Ureter (tissue), 1 donor: ENCODE measurements at places on chromosomes 2 and 18. TPM values are rescaled to one million over a fixed set of nuclear protein-coding genes. Genes with fewer than 3 reads are reported as not detected.

DNA sequence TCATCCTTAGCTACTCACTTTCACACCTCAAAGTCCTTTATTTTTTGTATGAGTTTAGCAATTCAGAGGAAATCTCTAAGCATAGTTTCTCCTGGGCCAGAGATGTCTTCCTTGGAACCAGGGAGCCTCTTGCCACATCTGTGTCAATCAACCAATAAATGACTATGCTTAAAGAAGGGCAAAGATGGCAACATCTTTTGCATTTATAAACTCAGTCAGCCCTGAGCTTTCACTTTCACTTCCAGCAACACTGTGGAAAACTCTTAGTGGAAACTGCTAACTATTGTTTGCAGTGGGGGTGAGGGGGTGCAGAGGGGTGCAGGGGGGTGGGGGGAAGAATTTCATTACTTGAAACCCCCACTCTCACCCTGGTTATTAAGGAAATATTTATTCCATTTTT lies 3.4 kb downstream of the ACVR1C start:
- DNase-seq, result no peak

DNA sequence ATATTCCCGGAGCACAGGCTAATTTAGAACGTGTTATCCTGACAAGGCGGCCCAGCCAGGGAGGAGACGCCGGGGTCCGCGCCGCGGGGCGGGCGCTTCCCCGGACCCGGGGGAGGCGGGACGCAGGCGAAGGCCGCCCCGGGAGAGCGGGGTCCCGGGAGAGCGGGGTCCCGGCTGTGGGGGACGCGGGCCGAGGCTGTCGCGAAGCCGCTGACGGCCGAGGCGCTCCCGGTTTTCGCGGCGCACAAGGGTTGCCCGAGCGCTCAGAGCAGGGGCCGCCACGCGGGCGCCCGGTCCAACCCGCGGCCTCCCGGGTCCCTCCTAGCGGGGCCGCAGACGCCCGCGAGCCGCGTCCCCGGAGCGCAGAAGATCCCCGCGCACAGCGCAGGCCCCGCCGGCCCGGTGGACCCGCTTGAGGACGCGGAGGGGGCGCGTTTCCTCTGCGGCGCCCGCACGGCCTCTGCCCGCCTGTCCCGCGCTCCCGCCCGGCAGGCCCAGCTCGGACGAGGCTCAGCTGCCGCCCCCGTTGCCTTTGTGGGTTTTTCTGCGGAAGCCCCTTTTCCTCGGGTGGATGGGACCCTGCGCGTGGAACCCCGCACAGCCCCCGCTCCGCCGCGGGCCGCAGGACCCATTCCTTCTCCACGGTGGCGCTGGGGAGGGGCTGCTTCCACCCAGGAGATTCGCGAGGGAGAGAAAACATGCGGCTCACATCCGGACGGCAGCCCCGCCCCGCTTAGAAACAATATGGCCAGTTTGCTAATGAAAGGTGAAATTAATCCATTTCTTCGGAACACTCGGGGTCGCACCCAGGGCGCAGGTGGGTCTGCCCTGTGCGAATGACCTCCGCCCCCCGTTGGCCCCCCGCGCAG lies 9.6 kb upstream of the KCNG2 start:
- DNase-seq, result no peak

LAMA3 gene
- 28.7 TPM for total RNA-seq

DNA sequence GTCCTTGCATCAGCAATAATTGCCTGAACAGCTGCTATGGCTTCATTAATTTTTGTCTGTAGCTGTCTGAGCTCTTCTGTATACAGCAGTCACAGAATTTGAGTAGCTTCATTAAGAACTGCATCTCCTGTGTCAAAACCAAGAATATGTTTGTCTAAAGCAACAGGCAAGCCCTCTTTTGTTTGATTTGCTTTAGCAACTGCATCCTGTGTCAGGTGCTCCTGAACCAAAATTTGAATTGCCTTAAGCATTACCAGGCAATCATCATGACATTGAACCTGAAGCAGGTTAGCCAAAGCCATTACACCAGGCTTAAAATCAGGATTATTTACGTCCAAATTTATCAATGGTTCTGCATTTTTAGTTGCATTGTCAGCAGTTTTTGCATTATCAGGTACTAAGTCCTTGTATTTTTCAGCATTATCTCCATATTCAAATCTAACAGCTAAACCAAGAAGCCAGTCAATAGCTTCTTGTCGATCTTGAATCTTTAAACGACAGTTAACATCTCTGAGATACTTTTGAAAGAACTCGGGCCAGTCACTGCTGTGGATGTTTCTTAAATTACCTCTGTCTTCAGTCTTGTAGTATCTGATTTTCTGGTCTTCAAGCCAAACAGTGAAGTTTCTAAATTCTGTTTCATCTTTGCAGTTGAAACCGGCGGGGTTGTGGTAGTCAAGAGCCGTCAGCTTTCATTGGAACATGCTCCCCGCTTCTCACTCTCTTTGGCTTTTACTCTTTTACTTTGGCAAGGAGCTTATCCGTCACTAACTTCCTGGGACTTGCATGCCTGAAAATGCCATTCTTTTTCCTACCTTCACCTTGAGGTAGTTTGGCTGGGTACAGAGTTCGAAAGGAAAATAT lies 42.2 kb downstream of the MERTK start:
- no peak for DNase-seq

- no peak for DNase-seq
These were observed 126.3 kb upstream of the SPRED2 start for GRCh38 chr2:65558743-65559142.

DNA sequence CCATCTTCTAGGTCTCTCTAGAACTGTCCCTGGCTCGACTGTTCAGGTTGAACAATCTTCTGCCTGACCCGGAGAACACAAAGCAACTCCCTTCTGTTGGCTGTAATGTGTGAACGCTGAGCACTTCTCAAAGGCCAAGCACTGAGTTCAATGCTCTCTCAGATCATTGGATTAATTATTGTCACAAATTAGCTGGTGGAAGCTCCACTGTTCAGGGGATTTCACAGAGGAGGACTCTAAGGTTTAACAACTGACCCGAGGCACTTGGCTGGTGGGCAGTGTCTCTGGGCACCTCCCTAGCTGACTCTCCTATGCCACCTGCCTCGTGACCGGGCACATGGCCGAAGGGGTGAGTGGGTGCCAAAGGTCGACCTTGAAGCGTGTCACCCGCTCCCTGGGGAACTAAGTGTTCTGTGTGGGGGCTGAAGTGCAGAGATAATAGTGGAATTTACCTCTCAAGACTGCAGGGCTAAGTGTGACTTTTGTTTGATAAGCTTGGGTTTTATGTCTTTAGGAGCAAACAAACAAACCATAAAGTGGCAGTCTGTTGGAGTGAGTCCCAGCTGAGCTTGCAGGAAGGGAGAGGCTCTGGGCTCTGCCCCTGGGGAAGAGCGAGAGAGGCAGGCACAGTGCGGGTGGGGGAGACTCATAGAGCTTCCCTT lies 64.8 kb downstream of the BCL2L11 start:
- no peak for DNase-seq

LIPG gene
- 6.2 TPM for total RNA-seq

SERPINB7 gene
- total RNA-seq, result not detected

DNA sequence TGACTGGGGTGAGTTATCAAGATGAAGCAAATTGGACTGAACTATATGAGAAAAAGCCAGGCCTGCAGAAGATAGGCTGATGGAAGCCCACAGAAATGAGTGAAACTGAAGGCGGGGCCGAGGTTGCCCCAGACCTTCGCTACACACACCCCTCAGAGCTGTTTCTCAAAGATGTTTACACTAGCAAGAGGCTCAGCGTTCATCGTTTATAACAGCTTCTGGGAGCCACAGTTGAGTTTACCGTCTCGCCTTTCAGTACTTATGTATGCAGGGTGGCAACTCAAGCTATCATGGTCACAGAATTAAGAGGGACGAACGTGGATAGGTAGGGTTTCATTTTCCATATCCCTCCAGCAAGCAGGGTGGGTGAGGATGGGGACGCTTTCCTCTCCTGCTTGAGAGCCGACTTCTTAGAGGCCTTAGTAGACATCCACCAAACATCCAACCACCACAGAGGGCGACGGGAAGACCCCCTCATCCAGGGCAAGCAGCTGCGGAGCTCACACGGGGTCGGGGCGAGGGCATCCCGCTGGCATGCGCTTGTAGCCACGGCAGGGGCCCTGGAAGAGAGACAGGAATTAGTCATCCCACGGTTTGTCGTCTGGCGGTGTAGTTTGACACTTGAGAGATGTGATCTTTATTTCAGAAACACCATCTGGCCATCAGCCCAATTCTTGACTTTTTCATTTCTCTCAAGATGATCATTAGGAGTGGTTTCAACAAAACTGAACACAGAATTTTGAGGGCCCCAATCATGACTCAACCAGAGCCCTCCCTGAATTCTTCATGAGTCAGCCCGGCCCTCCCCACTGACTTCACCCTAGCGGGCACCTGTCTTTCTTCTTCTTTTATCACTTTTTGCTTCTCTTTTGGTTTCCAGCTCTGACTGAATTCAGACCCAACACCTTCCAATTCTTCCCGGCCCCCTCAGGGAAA lies 109.1 kb upstream of the CTDP1 start:
- DNase-seq, result no peak

DNA sequence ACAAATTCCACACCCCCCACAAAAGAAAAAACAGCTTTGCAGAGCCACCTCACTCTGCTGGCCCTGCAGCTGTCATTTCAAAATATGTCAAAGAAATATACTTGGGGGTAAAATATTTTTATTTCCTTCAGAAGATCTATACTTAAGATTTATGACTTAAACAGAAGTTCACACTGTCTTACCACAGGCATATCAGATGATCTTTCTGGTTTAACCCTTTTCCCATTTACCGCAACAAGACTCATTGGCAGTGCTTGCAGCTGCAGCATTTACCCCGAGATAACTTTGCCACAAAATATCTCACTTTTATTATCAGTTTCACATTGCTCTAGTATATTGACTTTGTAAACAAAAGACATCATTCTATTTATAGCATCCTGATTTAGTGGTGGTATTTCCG lies 21.6 kb upstream of the SLC35G4 start:
- DNase-seq, result no peak

PAX8 gene
- 160 TPM for total RNA-seq

GRCh38 chr2:168147830-168148794 lies 99.3 kb downstream of the STK39 start:
- DNase-seq, result no peak
